Thoracic aorta (tissue), 2 donors: ENCODE measurements at places on chromosomes 7 and 10.

DNA sequence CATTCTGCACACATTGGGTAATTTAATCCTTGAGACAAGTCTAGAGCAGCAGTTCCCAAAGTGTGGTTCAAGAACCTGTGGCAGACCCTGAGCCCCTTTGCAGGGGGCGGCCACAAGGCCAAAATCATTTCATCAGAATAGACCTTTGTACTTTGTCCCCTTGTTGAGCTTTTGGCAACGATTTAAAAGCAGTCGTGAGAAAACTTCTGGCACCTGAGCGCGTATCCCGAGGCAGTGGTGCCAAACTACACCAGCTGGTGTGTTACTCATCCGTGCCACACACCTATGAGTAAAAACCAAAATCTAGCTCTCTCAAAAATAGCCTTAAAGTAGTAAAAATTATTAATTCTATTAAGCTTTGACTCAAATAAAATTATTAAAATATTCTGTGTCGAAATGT is 306.8 kb downstream of the SDK1 start:
- H3K36me3 ChIP-seq: no peaks in the 10 kb centered on the region
- no peak overlapping the region for H3K4me3 ChIP-seq
- DNase-seq: no peak
- H3K27me3 ChIP-seq: no peaks in the 10 kb centered on the region
- no peak overlapping the region for H3K27ac ChIP-seq
- H3K4me1 ChIP-seq: peaks cover 8% of the 10 kb centered on the region

DNA sequence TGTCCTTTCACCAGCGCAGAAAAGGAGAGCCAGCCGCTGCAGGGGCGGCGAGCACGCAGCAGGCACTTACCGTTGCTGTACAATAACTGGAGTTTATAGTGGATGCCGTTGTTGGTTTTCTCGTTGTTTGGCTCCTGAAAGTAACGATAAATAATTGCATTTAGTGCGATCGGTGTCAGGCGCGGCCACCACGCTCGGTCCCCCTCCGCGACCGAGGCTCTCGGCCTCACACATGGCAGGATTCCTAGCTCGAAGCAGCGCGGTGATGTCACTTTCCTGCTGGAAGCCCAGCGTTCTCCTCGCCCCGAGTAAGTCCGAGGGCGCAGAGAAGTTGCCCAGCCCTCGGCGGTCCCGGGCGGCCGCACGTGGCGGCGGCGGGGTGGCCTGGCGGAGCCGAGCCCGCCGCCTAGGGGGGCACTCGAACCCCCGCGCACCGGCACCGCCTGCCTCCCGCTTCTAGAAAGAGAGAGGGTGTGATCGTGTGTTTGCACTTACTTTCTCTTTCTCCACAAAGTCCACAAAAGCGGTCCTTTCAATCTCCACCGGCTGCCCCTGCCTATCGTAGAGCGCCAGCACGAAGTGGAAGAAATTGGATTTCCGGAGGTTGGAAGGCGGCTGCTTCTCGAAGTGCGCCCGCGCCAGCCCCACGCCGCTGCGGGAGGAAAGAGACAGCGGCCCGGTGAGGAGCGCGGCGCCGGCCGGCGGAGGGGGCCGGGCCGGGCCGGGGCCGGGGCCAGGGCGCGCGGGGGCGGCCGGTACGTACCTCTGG is 1.0 kb downstream of the EBF3 start:
- no peaks in the 10 kb centered on the region for H3K36me3 ChIP-seq
- peaks cover 19% of the 10 kb centered on the region for H3K4me1 ChIP-seq
- no peak overlapping the region for H3K27ac ChIP-seq

DNA sequence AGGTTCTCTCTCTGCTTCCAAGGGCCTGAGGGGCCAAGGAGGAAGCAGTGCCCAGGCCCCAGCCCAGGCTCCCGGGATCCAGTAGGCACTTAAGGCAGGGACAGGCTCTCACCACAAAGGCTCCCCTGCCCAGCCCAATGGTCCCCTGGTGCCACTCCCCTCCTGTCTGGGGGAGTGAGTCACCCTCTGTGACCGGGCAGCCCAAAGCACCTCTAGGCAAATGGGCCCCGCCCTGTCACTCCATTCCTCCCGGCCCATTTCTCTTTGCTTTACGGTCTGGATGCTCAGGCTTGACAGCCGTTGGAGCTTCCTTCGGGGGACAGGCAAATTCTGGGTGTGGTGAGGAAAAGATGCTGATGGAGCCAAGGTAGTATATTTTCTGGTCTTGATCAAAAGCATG is at the start of gene CALHM3:
CALHM3 (minus strand) TSS at position 106 of the 400 bp plus-strand sequence. CDS start 208 bp downstream, outside the sequence.
- H3K4me1 ChIP-seq: no peaks in the 10 kb centered on the region
- no peak within 1 kb of the TSS for H3K27ac ChIP-seq
- no peaks in the 10 kb centered on the region for H3K27me3 ChIP-seq
- DNase-seq: no peak
- H3K4me3 ChIP-seq: no peak within 1 kb of the TSS

DNA sequence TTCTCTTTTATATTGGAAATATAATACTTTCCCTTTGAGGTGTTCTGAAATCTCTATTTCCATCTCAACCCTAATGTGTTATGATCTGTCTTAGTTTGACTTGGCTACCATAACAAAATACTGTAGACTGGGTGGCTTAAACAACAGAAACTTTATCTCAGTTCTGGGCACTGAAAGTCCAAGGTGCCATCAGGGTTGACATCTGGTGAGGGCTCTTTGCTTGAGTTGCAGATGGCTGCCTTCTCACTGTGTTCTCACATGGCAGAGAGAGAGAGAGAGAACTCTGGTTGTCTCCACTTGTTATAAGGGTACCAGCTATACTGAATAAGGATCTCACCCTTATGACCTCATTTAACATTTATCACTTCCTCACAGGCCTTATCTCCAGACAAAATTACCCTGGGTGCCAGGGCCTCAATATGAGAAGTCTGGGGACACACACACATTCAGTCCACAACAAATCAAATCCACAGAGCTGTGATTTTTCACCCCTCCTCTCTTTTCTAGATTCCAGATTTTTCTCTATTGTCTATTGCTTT is 104.5 kb downstream of the SRI start:
- DNase-seq: no peak
- H3K4me1 ChIP-seq: peaks cover 5% of the 10 kb centered on the region
- no peaks in the 10 kb centered on the region for H3K36me3 ChIP-seq
- no peak overlapping the region for H3K4me3 ChIP-seq

GRCh38 chr10:125868372-125868975 is 12.6 kb downstream of the DHX32 start:
- no peaks in the 10 kb centered on the region for H3K27me3 ChIP-seq
- H3K27ac ChIP-seq: no peak overlapping the region
